ENCODE measurements at places on chromosomes 6 and 20.
A peak's percentile ranks its signal among the peaks of the same experiment; 100 is the strongest.

- no peak for DNase-seq
These were observed 216.2 kb downstream of the CD83 start for GRCh38 chr6:14333556-14334305.

DNA sequence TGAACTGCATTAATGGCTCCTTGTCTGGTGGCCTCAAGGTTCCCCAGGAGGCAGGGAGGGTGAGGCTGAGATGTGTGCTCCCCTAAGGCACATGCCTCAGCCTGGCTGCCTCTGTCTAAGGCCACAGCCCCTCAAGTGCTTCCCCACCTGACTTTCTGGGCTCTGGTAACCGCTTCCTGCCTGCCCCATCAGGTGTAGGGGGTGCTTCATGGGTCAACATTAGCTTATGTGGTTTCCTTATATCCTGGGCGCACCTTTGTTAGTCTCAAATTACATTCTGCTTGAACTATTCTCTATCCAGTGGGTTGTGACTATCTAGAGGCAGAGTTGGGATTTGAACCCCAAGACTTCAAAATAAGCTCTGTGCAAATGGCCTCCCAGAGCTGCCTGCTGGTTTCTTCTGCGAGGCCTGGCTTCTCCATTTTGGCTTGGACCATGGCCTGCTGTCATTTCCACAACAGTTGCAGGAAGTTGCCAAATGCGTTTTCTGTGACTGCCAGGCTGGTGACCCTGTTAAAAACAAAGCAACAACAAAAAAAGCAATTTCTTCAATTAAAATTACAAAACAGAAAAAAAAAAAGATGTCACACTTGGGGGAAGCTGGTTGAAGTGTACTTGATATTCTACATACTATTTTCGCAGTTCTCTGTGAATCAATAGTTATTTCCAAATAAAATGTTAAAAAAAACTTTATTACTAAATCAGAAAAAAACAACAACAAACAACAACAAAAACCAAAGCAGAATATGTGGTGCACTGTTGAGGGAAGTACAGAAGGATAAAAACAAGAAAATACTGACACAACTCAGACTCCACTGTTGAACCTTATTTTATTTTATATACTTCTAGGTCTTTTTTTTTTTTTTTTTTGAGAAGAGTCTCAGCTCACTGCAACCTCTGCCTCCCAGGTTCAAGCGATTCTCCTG lies 20.0 kb upstream of the ZNFX1 start:
- DNase-seq, result no peak

DNA sequence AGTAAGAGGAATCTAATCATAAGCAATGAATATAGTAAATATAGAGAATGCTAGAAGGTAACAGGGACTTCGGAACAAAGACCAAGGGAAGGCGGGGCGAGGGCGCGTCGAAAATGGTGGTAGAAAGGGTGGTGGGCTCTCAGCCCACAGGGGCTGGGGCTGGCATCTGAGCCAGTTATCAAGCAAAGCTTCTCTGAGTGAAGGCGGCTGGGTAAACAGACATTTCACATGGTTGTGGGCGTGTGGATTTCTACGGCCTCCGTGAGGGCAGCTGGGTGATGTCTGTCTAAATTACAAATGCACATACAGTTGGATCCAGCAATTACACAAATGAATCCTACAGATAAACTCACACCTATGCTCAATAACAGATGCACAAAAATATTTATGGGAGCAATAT lies 56.6 kb downstream of the TOX2 start:
- DNase-seq, result no peak

- no peak for DNase-seq
These were observed 33.8 kb downstream of the DLGAP4 start for GRCh38 chr20:36339646-36340592.

- DNase-seq, result no peak
These were observed 181.9 kb downstream of the NFATC2 start for GRCh38 chr20:51360451-51361201.

GRCh38 chr20:45020236-45020886 lies 54.0 kb downstream of the STK4 start:
- no peak for DNase-seq

- peak; percentile 66 for DNase-seq
These were observed 32.4 kb downstream of the PHACTR1 start for GRCh38 chr6:12748815-12749521.

GRCh38 chr6:42923666-42924065 lies 5.6 kb upstream of the CNPY3 start:
- no peak for DNase-seq

DNA sequence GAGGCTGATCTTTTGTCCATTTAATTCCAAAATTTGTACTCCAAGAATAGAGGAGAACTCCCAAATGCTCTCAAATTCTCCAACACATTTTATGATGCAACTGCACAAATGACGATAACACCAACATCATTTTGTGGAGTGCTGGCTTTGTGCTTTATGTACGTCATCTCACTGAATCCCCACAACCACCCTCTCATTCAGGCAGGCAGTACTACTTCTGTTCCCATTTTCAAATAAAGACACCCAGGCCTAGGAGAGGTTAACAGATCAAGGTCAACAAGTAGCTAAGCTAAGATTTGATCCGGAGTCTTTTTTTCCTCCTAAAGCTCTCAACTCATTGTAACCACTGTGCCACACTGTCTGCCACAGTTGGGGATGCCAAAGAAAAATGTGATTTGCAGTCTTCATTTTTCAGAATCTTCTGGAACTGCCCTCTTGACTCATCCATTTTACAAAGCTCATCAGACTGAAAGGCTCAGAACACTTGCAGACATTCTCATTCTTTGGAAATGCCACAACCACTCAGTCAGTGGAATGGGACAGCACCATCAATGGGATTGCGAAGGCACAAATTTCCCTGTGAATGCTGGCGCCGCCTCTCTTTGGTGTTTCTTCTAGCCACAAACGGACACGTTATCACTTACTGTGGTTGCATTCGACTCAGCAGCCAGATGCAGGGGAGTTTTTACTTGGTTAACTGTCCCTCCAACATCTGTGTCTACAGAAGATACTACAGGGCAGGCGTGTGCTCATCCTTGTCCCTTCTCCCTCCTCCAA lies 184.4 kb downstream of the GJA10 start:
- no peak for DNase-seq

DNA sequence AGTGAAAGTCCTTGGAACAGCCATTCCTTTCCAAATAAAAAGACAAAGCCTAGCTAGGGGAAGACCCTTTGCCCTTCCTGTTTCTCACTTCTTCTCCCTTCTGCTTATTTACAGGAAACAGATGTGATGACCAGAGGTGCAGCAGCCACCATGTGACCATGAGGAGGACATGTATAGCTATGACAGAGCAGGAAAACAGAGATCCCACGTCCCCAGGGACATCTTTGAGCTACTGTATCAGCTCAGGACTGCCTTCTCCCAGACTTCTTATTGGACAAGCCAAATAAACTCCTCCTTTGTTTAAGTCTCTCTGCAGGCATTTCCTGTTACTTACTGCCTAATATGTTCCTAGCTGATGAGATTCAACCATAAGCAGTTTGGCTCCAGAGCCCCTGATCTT lies 133.1 kb upstream of the MLN start:
- no peak for DNase-seq

- no peak for DNase-seq
These were observed 124.3 kb downstream of the DLL1 start for GRCh38 chr6:170166511-170167122.

DNA sequence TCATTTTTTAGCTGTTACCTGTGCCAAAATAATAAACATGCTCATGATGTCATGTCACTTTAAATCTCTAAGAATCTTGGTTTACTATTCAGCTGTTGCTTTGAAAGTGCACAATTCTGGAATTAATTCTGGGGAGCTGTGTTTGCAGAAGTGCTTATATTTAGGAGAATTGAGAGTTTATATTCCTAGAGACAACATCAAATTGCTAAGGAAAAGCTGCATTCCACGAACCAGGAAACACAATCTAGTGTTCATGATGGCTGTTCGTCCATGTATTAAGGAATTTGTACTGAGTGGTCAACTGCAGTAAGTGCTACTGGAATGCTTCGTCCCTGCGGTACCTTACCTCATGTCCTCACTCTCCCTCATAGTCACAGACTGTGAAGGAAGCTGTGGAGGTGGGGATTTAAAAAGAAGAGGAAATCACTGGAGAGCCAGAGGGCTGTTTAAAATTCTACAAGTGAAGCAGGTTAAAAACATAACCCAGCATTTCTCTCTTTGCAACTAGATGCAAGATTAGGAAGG lies 161.0 kb downstream of the TRMT11 start:
- no peak for DNase-seq

DNA sequence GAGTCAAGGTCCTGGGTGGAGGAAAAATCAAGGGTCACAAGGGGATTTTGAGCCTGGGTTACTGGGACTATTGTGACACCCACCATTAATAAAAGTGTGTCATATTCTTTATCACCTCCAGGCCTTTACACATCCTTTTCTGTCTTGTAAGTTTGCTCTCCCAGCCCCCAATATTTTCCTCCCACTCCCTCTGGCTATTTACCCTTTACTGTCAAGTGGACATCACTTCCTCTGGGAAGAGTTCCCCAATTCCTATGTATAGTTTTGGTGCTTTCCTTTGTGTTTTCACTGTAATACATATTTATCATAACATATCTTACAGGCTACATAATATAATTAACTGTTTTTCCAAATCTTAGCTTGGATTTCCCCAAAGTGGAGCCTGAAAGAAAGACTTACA lies 36.3 kb downstream of the MARCKS start:
- no peak for DNase-seq

- DNase-seq, result no peak
These were observed 154.9 kb downstream of the ESR1 start for GRCh38 chr6:151962246-151962846.

- no peak for DNase-seq
These were observed 137.9 kb downstream of the QRSL1 start for GRCh38 chr6:106767271-106767670.

GRCh38 chr20:38260025-38260377 lies 534 bp downstream of the KIAA1755 start:
- no peak for DNase-seq

DNA sequence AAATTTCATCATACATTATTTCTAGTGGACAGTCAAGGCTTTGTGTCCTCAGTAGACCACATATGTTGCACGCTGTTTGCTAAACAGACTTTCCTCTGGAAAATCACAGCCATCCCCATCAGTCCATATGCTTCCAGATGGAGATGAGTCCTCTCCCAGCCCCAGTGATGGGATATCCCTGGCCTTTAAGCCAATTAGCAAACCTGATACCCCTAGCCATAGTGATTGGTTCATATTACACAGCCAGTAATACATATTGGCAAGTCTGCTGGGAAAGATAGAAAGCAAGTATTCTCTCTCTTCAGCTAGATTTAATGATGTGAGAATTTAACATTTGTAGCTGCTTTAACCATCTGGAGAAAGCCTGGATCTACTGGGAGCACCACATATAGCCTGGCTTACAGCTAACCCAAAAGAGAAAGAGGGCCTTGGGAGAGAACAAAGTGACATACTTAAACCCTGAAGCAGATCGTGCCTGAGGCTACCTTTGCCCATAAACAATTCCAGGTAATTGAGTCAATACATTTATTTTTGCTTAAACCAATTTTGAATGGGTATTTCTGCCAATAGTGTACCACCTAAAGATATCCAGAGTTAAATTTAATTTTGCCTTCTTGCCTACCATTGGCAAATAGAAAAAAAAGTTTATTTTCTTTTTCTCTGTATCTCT lies 103.5 kb upstream of the HIVEP1 start:
- no peak for DNase-seq

DNA sequence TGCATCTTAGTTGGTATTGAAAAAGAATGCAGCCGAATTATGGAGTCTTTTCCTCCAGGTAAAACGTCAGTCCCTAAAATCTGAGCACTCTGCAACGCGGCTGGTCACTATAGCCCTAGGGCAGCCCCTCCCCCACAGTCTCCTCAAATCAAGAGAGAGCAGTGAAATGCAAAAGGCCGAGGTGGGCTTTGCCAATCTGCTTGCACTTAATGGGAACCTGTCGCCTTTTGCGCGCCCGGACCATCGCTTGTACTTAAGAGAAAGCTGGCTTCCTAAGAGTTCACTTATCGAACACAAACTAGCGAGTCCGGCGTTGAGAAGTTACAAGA lies 447 bp downstream of the MCM3 start:
- DNase-seq, result peak; percentile 72

- DNase-seq, result no peak
These were observed 59.5 kb upstream of the BMP2 start for GRCh38 chr20:6708010-6708409.

DNA sequence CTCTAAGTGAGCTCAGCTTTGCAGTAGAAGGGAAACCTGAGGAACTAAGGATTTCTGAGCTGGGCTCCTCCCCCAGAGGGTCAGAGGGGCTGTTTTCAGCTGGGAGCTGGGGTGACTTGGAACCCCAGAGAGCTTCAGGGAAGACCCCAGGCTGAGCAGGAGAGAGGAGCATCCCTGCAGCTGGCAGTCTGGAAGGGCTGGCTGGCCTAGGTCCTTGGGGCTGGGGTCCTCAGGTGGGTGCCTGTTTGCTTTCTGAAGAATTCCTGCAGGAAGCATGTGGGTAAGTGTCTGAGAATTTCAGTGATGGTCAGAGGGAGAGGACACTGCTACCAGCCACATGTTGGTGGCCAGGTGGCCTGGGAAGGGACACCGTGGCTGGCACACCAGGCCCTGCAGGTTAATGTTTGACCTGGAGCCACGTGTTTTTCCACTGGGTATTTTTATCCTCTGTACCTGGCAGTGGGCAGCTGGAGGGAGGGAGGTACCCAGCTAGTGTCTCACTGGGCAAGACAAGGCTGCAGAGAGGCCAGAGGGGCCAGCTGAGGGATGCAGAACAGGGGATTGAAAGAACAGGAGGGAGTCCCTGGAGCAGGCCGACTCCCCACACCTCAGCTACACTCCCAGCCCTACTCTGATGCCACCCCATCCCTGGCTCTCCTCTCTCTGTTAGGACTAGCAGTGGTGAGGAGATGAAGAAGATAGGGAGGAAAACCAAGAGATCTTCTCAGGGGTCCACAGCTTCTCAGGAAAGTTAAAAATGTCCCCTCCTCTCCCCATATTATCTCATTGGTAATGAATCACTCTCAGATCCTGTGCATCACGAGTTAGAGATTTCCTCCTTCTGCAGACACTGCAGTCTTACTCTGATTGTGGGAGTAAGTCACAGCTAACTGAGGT lies 143.6 kb downstream of the VEGFA start:
- no peak for DNase-seq

DNA sequence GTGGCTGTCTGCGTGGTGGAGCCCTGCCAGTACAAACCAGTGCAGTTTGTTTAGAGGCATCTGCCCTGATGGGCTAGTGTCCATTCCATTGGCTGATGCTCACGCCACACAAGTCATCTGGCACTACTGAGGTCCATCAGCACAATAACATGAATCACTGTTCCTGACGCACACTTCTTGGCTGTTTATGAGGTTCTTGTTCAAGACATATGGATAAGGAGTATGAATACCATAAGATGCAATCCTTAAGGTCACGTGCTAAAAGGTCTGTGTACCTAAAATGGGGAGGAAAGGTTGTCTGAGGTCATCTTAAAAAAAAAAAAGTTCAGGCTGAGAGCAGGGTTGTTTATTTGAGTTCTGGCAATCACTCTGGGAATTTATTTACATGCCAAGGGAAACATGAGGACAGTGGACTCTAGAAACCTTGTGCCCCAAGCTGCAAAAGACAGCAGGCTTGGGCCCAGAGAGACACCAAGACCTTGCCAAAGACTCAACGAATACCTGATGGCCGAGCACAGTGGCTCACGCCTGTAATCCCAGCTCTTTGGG lies 54.1 kb upstream of the SHLD1 start:
- DNase-seq, result no peak
